ENCODE measurements at places on chromosomes 2 and 18. TPM values are rescaled to one million over a fixed set of nuclear protein-coding genes. Genes with fewer than 3 reads are reported as not detected.

DNA sequence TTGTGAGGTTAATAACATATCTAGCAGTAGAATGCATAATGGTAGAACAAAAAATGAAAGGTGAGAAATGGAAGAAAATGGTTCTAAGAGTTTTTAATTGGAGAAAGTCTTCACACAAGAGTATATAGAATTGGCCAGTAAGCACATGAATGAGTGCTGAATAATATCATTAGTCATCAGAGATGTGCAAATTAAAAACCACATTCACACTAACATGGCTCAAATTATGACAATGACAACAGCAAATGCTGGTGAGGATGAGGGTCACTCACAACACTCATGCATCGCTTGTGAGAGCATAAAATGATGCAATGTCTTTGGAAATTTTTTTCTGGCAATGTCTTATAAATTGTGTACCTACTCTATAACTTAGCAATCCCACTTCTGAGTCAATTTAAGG lies 1355.4 kb upstream of the ACVR2A start:
- no peaks in the 10 kb centered on the region for H3K27me3 ChIP-seq
- H3K4me1 ChIP-seq, result no peaks in the 10 kb centered on the region
- no peak overlapping the region for H3K27ac ChIP-seq
- no peak overlapping the region for H3K4me3 ChIP-seq
- no peak for DNase-seq

DNA sequence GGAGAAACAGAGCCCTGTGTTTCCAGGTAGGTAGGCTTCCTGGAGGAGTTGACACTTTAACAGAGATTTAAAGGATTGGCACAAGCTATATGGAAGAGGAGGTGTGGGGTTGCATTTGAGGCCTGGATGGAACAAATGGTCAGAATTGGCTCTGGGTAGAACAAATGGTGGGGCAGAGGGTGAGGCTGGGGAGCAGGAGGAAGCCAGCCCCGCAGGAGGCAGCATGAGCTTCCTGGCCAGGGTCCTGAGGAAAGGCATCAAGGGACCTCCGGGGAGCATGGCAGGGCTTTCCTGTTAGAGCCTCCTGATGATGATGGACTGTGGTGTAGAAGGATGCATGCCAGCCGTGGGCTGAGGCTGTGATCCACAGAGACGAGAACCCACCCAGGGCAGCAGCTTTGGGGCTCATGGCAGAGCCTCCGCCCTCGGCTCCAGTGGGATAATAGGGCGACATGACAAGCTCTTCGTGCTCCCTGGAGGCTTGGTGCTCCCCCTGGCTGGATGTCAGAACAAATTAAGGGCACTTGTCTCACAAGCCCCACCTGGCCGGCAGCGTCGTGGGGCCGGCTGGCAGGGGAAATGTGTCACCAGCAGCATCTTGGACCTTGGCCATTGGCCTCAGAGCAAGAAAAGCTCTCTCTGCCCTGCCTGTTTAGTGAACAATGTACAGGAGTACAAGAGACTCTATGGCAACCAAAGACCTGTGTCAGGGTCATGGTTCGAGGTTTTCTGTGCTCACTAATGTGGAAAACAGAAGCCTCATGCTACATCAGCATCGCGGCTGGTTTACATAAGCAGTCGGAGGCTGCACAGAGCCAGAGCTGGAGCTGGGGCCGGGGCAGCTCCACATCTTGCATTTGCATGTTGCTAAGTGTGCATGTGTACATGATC lies 153.5 kb downstream of the MYCN start:
- no peaks in the 10 kb centered on the region for H3K36me3 ChIP-seq
- H3K27ac ChIP-seq, result no peak overlapping the region

GRCh38 chr18:3384664-3385563 lies 65.1 kb upstream of the TGIF1 start:
- DNase-seq, result no peak
- H3K36me3 ChIP-seq, result no peaks in the 10 kb centered on the region
- H3K4me3 ChIP-seq, result no peak overlapping the region
- peaks cover 3% of the 10 kb centered on the region for H3K27me3 ChIP-seq
- H3K27ac ChIP-seq, result no peak overlapping the region

The ALPI gene
- total RNA-seq, result not detected

The GDF7 gene
- under 0.01 TPM for total RNA-seq

DNA sequence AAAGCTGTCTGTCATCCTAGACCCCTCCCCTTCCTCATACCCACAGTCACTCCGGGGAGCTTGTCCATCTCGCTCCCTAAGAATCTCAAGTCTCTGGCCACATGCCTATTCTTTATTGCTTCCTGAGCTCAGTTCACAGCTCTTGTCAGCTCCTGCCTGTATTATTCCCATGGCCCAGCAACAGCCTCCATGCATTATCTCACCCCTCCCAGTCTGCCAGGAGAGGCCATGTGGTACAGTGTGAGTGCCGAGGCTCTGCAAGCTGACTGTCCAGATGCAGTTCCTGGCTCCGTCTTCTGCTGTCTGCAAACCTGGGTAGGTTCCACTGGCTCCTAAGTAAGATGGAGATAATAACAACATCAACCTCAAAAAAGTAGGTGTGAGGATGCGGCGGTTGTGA lies 79.7 kb downstream of the MRPS9 start:
- DNase-seq, result peak; percentile 3
- no peak overlapping the region for H3K27ac ChIP-seq
- no peak overlapping the region for H3K4me3 ChIP-seq
- peaks cover 8% of the 10 kb centered on the region for H3K27me3 ChIP-seq

DNA sequence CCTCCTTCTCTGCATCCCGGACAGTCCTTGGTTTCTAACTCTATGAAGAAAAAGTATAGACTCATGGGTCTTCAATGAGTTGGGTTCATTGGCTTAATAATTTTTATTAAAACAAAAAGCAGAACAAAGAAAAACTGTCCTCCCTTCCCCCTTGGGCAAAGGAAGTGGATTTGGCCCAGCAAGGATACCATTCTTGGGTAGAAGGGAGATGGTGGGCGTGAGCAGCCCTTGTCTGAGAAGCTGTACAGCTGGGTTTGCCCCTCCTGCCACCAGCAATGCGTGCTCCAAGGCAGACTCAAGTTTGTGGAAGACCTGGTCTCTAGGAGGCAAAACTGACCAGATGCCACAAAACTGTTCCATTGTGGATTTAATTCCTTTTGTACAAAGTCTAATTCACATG lies 12.7 kb downstream of the PCARE start:
- H3K27me3 ChIP-seq, result peaks cover 14% of the 10 kb centered on the region
- H3K27ac ChIP-seq, result no peak overlapping the region
- no peak overlapping the region for H3K4me3 ChIP-seq
- no peaks in the 10 kb centered on the region for H3K36me3 ChIP-seq
- no peak for DNase-seq

DNA sequence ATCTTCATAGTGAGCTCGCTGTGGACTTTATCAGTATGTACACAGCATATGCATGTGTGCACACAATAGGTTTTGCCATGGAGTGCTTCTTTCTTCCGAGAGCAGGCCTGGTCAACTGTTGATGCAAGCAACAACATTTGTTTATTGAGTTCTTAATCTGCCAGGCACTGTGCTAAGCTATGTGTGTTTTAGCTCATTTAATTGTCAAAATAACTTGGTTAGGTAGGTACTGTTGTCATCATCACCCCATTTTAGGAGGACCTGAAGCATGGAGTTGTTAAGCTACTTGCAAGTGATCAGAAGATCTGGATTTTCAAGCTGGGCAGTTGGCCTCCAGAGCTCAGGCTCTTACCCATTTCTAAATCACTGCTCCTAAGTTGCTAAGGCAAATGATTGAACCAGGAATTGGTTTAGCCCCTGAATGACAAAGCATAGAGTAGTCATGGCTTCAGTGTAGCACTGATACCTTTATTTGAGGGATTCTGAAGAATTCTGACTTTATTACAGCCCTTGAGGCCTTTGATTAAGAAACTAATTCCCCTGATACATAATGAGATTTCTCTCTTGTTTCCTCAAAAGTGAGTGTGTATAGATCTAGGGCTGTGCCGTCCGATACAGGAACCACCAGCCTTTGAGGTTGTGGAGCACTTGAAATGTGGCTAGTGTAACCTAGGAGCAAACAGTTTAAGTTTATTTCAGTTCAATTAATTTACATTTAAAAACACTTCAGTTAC lies 132.9 kb downstream of the FMNL2 start:
- H3K4me1 ChIP-seq, result peaks cover 18% of the 10 kb centered on the region
- DNase-seq, result no peak
- H3K27me3 ChIP-seq, result no peaks in the 10 kb centered on the region
- no peak overlapping the region for H3K4me3 ChIP-seq
- H3K27ac ChIP-seq, result no peak overlapping the region

Measured in IMR-90 (cell line).